Suppressor macrophage treated with lipopolysaccharide for 4 hours (primary cell): ENCODE measurements at places on chromosomes 7 and 10.

DNA sequence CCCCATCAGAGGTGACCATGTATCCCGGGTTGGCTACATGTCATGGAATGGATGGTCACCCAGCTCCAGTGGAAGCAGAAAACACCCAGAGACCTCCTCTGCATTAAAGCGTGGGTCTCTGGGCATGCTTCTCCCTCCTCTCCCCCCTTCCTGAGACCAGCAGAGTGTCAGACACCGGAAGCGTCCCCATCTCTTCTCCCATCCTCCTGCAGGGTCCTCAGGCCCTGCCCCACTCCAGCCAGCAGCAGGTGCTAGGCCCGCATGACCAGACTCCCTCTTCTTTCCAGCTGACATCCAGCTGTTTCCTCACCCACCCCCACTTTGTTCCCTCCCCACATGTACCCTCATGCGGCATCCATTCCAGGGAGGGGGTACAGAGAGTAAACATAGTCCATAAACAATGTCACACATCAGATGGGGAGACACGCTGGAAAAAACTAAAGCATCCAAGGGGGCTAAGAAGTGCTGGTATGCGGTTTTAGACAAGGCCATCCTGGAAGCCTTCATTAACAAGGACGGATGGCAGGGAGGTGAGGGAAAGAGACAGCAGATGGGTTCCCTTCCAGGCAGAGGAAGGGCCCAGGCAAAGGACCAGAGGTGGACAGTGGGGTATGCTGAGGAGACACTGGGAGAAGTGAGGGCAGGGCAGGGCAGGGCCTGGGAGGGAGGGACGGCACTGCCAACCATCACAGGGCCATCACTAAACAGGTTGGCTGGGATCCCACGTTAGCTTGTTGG lies 12.5 kb upstream of the SLC18A3 start:
- no peak for DNase-seq

GRCh38 chr10:63528084-63528744 lies 7.0 kb downstream of the REEP3 start:
- no peak for DNase-seq

DNA sequence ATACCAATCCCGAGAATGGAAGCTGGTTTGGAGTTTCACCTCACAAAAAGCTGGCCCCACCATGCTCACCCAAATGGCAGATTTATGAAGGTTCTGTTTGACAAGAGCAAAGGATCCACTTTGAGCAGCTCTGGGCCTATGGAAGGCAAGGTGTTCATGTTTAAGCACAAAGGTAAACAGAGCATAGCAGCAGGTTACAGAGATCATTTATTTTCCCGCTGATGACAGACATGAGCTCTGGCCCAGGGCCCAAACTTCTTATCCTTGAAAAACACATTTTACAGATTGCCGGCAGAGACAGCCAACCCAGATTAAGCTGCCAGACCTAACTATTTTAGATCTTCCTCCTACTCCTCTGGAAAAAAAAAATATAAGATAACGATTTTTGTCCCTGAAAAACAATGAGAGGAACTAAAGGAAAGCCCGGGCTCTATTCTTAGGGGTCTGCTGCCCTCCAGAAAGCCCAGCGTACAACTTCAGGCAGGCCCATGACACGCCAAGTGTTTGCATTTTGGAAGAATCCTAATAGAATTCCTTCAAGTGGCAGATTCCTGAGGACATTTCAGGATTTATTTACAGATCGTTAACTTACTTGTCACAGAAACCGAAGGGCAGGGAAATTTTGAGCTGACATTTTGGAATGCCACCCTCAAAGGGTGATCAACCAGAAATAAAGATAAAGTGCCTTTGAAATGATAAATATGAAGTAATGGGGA lies 40.0 kb downstream of the SYPL1 start:
- DNase-seq: no peak

DNA sequence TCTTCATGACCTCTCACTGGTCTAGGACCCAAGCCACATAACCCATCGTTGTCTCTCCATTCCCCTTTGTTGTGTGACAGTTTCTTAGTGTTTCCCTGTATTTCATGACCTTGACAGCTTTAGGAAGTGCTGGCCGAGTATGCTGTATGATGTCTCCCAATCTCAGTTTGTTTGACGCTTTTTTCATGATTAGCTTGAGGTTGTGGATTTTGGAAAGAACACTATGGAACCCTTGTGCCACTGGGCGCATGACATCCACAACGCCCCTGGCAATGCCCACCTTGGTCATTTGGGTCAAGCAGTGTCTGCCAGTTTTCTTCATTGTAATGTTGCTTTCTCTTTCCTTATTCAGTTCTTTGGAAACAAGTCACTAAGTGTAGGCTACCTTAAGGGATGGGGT lies 52.3 kb downstream of the RBM33 start:
- no peak for DNase-seq

- DNase-seq: no peak
These were observed 164.8 kb downstream of the DNAJB6 start for GRCh38 chr7:157501581-157501980.

- peak; percentile 9 for DNase-seq
These were observed 4.4 kb upstream of the PDLIM1 start for GRCh38 chr10:95295031-95295755.

GRCh38 chr10:93629647-93630305 lies 17.4 kb downstream of the PDE6C start:
- no peak for DNase-seq

DNA sequence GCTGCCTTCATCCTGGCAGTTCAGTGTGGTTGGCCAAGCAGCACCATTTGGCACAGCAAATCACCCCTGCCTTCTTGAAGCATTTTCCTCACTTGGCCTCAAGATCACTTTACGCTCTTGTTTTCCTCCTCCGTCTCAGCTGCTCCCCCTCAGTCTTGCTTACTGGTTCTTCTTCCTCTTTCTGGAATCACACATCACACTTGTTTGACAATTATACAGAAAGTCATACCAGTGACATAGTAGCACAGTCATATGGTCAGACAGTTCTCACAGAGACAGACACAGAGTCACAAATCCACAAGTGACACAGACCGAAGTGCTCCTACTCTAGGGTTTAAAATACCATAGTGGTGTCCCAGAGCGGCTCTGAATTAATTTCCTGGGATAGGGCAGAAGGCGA lies 43.8 kb upstream of the ARL4A start:
- DNase-seq: peak; percentile 77
